Midbrain (tissue), 1 donor: ENCODE measurements at places on chromosomes 1 and 21.
A peak's percentile ranks its signal among the peaks of the same experiment; 100 is the strongest.

GRCh38 chr1:178310685-178311105 lies 186.1 kb downstream of the CLEC20A start:
- peak; percentile 70 for DNase-seq

- no peak for DNase-seq
Measured at GRCh38 chr1:18998016-18998724, 41.7 kb upstream of the IFFO2 start.

GRCh38 chr1:105874621-105875020 lies 1181.9 kb upstream of the PRMT6 start:
- no peak for DNase-seq

DNA sequence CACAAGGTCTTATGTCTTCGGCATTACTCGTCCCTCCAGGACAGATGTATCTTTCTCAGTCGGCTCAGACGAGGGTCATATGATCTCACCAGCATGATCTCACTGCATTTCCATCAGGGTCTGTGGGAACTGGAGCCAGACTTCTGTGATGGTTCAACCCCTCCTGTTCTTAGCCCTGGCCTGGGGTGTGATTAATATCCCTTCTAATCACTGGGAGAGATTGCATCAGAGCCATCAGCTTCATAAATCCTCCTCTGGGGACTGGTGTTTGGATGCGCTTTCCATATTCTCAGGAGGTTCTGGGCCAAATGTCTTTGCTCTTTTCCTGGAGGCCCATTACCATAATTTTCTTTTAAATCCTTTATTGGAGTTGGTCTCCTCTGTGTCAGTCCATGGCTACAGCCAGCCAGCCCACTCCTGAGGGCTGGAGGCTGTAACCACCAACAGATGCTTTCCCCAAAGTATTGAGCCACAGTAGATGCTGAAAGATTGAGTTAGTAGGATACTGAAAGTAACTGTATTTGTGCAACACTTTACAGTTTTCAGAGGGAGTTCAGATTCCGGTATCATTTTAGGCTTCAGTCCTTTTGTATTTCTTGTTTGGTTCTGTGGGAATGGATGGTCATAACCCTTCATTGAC lies 20.0 kb downstream of the CACNA1E start:
- DNase-seq: no peak

- no peak for DNase-seq
Measured at GRCh38 chr1:236166041-236166440, 23.7 kb downstream of the GPR137B start.

GRCh38 chr1:231241750-231242149 lies 738 bp downstream of the GNPAT start:
- DNase-seq: no peak

- DNase-seq: no peak
Measured at GRCh38 chr1:109796484-109797302, 33.0 kb upstream of the EPS8L3 start.

GRCh38 chr1:62142496-62142895 lies 52.2 kb upstream of the L1TD1 start:
- no peak for DNase-seq

DNA sequence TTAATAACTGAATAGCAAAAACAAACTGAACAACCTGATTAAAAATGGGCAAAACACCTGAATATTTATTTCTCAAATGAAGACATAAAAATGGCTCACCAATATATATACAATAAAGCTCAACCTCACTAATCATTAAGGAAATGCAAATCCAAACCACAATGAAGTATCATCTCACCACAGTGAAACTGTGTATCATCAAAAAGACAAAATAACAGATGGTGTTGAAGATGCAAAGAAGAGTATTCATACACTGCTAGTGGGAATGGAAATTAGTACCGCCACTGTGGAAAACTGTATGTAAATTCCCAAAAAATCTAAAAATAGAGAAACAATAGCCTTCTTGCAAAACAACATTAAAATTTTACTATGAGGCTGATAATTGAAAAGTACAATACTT lies 1660.1 kb upstream of the B3GALT2 start:
- DNase-seq: no peak

GRCh38 chr1:212578041-212578440 lies 30.5 kb upstream of the ATF3 start:
- DNase-seq: no peak

DNA sequence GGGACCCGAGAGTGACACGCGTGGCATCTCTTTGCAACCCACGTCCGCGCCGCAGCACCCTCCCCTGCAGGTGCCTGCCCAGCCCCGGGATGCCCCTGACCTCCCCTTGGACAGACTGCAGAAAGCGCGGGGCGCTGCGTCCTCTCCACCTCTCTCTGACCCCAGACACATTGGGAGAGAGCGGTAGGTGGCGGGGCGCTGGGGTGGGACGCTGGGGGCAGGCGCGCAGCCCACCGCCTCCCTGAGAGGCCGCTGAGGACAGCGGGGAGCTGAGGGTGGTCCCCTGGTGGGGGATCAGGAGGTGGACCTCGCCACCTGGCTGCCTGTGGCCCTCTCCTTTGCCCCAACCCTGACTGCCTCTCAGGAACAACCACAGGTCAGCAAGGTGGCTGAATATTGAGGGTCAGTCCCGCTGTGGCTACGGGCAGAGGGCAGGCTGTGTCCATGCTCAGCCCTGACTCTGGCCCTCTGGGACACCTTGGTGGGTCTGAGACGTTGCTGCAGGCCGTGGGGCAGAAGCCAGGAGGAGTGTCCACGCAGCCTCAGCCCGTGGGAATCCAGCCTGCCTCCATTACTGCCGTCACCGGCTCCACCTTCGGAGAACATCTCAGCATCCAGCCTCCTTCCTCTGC lies 761 bp upstream of the UBE2J2 start:
- no peak for DNase-seq

GRCh38 chr1:58983162-58983561 lies 199.3 kb upstream of the JUN start:
- no peak for DNase-seq

DNA sequence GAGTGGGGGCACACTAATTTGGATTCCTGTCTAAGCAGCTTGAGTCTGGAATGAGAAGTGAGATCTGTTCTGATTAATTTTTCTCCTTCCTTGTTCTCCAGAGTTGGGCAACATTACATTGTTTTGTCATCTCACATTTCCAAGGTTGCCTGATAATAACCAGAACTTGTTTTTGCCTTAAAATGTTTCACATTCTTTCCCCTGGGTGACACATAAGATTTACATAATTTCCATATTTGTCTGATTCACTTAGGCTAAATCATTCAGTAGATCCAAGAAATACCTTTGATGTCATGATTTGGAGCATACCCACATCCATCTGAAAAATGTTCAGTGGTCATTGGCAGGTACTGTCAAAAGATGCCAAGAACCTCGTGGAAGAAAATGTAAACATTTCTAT lies 60.3 kb downstream of the XCL2 start:
- no peak for DNase-seq

- DNase-seq: no peak
Measured at GRCh38 chr1:32917521-32917920, 16.3 kb upstream of the TMEM54 start.

DNA sequence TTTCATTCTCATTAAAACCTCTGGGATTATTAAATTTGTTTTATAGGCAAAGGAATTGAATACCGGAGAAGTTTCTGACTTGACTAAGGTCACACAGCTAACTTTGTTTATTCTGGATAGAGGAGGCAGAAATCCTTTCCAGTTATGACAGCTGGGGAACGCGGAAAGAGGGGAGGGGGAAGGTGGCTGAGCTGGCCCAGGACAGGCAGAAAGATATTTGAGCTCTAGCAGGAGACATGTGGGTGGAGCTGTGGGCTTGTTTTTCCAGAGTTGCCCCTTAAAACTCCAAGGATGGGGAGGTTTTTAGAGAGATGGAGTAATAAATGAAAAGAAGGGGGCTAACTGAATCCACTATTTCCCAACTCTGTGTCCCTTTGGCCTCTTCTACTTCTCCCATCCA lies 27.8 kb downstream of the FOXD2 start:
- DNase-seq: no peak

DNA sequence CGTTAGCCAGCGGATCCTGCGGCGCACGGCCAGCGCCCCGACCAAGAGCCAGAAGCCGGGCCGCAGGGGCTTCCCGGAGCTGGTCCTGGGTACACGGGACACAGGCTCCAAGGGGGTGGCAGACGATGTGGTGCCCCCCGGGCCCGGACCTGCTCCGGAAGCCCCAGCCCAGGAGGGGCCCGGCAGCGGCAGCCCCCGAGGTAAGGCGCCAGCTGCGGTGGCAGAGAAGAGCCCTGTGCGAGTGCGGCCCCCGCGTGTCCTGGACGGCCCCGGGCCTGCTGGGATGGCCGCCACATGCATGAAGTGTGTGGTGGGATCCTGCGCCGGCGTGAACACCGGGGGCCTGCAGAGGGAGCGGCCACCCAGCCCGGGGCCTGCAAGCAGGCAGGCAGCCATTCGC lies 24.2 kb downstream of the PANK4 start:
- DNase-seq: no peak

DNA sequence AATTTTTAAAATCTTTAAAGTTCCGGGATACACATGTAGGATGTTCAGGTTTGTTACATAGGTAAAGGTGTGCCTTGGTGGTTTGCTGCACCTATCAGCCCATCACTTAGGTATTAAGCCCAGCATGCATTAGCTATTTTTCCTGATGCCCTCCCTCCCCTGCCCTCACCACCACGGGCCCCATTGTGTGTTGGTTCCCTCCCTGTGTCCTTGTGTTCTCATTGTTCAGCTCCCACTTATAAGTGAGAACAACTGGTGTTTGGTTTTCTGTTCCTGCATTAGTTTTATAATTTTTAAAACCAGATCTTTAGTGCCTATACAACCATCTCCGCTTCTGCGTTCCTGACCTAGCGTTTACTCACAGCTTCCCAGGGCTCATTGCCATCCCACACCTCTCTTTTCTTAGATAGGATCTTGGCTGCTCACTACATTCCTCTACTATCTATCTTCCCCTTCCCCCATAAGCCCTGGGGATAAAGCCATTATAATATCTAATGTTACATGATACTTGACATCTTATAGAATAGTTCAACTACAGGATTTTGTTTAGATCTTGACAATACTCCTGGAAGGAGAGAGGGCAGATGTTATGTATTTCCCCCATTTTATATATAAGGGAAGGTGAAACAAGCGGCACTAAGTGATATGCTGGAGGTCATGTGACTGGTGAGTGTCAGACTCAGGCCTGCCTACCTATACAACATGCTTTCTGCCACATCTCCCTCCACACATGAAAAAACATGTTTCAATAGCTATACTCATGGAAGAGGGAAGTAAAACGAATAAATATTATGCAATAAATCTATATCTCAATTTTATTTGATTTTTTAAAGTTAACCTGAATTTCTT lies 52.3 kb upstream of the DNAJC6 start:
- peak; percentile 33 for DNase-seq

- no peak for DNase-seq
Measured at GRCh38 chr1:201505503-201505890, 1.4 kb downstream of the CSRP1 start.

- no peak for DNase-seq
Measured at GRCh38 chr1:183270541-183271141, 84.6 kb downstream of the LAMC2 start.

GRCh38 chr1:63836830-63837229 lies 63.0 kb downstream of the ROR1 start:
- DNase-seq: no peak

DNA sequence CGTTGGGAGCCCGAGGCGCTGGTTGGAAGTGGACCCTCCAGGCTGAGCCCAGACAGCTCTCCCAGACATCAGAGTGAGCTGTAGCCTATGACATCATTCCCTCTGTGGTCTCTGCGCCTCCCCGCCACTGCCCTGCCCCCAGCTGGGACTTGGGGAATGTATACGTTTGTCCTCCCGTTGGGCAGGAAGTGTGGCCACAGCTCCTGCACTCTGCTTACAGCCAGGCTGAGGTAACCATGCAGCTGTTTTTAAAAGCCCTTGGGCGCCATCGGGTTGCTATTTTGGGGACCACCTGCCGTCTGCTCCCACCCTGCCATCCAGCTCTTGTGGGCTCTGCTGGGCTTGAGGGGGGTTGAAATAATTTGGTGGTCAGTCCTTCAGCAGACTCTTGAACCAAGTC lies 7.8 kb downstream of the VASH2 start:
- no peak for DNase-seq

- no peak for DNase-seq
Measured at GRCh38 chr21:20856926-20857325, 141.3 kb upstream of the NCAM2 start.

GRCh38 chr1:29269382-29269781 lies 33.1 kb downstream of the PTPRU start:
- peak; percentile 67 for DNase-seq

DNA sequence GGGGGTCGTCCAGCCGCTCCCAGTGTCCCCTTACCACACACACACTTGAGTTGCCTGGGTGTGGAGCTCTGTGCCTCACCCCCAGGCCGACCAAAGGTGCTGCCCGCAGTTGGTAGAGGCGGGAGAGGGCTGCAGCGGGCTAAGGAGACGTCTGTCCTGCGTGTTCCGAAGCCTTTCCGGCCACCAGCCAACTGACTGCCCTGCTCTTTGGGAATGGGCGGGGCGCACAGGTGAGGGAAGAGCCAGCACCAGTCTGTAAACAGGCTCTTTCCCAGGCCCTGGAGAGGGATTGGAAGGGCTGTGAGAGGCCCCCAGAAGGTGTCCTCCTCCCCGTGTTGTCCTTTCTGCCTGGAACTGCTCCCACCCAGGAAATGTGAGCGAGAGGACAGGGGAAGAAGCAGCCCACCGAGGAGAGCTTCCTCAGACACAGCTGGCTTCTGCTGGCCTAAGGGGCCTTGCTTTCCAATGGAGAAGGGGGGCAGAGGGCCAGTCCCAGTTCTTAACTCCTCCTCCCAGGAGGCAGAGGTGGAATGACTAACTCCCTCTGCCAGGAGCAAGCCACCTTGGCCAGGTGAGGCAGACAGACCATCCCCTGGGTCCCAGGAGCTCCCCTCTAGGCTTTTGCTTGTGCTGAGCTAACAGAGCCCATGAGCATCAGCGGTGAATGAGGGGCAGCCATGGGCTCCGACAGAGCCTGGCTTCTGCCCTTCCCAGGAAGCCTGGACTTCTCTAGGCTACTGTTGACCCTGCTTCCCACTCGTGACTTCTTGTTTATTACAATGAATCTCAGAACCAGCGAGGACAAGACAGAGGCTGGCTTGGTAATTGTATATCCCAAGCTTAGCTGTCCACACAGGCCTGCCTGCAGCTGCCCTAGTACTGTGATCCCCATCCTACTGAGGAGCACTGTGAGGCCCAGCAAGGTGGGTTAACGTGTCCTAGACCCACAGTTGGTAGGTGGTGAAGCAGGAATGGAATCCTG lies 158.1 kb upstream of the COA6 start:
- no peak for DNase-seq

- no peak for DNase-seq
Measured at GRCh38 chr1:175297291-175297690, 104.7 kb upstream of the KIAA0040 start.

DNA sequence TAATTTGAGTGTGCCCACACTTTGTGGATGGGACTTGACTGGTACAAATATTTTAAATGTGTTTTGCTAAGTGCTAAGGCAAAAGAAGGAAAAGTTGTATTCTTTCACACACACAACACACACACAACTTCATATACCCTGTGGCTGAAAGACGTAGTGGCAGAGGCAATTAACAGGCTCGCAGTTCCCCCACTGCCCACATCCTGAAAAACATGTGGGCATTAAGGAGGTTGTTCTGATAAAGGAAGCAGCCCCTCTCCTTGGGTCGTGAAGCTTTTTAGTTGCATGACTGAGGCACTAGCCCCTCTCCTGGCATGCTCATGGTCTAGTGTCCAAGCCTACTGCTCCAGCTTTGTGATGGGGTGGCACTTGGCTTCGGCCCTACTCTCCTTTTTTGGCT lies 14.3 kb upstream of the ADAM30 start:
- no peak for DNase-seq
